ENCODE measurements at places on chromosomes 13 and 19.
A peak's percentile ranks its signal among the peaks of the same experiment; 100 is the strongest.

DNA sequence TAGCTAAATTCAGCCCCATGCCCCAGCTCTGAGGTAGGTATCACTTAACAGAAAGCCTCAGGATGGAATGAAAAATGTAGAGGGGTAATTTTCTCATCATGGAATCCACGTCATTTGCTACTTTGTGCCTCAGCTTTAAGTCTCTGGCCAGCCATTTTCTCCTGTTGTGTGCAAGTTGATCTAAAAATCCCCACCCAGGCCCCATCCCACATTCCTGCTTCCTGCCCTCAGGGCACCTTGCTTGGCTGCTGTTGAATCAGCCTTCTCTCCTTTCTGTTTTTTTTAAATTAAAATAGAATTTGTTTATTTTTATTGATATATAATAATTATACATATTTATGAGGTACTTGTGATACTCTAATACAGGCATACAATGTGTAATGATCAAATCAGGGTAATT lies 179.9 kb upstream of the TSHZ3 start:
- DNase-seq, result no peak
- H3K27ac ChIP-seq, result no peak overlapping the region
- peaks cover 11% of the 10 kb centered on the region for H3K27me3 ChIP-seq
- H3K4me3 ChIP-seq, result no peak overlapping the region
- no peaks in the 10 kb centered on the region for H3K4me1 ChIP-seq

GRCh38 chr19:2010135-2010668 lies 5.3 kb downstream of the BTBD2 start:
- no peak overlapping the region for H3K4me3 ChIP-seq
- no peaks in the 10 kb centered on the region for H3K27me3 ChIP-seq
- peaks cover 2% of the 10 kb centered on the region for H3K4me1 ChIP-seq
- H3K27ac ChIP-seq, result no peak overlapping the region
- peaks cover 16% of the 10 kb centered on the region for H3K36me3 ChIP-seq
- DNase-seq, result no peak

GRCh38 chr19:7928334-7928706 lies 2.4 kb upstream of the CTXN1 start:
- peaks cover 6% of the 10 kb centered on the region for H3K4me1 ChIP-seq
- no peaks in the 10 kb centered on the region for H3K27me3 ChIP-seq
- DNase-seq, result no peak
- H3K27ac ChIP-seq, result no peak overlapping the region

DNA sequence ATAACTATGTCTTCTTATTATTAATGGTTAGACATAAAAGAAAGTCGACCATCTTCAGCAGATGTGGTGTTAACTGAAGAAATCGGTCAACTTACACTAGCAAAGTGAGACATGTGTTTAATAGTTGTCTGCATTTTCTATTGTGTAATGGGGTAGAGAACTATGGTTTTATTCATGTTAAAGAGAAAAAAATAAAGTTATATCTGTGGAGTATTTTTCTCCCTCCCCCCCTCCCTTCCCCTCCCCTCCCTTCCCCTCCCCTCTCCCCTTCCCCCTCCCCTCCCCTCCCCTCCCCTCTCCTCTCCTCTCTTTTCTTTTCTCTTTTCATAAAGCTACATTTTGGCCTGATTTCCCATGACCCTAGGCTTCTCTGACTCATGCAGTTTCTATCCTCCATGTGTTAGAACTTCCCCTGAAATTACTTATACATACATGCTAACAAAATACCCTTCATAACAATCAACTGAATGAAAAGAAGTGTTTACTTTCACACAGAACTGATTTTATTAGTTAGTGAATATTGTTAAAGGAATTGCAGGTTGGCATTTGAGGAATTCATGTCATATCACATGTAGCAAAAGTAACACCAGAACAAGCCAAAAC lies 1431.0 kb upstream of the ATXN8OS start:
- no peaks in the 10 kb centered on the region for H3K4me1 ChIP-seq
- no peaks in the 10 kb centered on the region for H3K36me3 ChIP-seq

- H3K27ac ChIP-seq, result no peak overlapping the region
- no peak for DNase-seq
- H3K4me3 ChIP-seq, result no peak overlapping the region
- H3K4me1 ChIP-seq, result peaks cover 11% of the 10 kb centered on the region
- no peaks in the 10 kb centered on the region for H3K27me3 ChIP-seq
These were observed 31.1 kb upstream of the ATP12A start for GRCh38 chr13:24648983-24649687.

- no peak for DNase-seq
- H3K27ac ChIP-seq, result no peak overlapping the region
- no peaks in the 10 kb centered on the region for H3K36me3 ChIP-seq
- H3K4me3 ChIP-seq, result no peak overlapping the region
These were observed 31.4 kb downstream of the NALCN start for GRCh38 chr13:101384929-101385328.

DNA sequence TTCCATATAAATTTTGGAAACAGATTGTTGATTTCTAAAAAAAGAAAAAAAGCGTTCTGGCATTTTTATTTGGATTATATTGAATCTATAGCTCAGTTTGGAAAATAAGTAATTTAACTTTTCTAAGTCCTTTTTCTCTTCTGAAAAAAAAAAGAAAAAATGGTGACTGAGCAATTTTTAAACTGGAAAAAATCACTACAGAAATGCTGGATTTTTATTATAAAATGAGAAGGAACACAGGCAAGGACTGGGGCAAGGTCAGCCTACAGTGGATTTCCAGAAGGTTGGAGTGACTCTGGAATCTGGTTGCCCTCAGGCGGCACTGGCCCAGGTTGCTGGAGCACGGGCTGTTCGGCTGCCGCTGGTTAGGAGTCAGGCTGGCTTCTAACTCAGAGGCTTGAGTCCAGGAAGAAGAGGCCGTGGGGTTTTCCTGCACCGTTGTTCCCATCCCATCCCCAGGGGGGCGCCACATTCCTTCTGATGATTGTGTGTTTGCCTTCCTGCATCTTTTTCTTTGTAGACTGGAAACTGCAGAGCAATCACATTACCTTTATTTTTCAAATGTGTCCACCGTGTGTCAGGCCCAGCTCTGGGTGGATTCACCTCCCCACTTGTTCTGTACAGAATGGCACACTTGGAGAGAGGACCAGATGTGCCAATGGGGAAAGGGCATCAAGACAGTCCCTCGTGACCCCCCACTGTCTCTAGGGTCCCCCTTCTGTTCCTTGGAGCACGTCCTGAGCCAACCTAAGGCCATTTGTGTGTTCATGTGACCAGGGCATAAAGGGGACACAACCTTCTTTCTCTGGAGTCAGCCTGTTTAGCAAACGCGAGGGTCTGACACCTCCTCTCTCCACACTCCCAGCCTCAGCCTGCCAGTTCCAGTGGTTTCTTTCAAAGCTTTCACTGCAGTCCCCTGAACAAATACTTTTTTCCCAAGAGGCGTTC lies 44.5 kb upstream of the GTF3A start:
- peaks cover 22% of the 10 kb centered on the region for H3K4me1 ChIP-seq
- no peak overlapping the region for H3K4me3 ChIP-seq
- H3K27ac ChIP-seq, result peak overlapping the region; percentile 49
- H3K27me3 ChIP-seq, result peaks cover 12% of the 10 kb centered on the region

DNA sequence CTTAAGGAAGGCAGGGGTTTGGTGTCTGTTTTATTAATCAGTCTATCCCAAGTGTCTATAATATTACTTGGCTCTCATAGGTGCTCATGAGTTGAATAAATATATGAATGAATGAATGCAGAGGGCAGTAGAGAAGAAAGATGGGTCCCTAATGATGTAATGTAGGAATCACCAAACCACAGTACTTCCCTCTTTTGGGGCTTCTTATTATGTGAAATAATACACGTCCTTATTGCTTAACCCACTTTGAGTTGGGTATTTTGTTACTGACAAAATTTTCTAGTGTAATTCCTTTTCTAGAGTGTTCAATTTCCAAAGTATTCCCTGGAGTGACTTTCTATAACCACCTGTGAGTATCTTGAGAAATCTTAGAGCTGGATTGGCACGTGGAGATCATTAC lies 13.2 kb downstream of the KLK5 start:
- H3K4me3 ChIP-seq, result no peak overlapping the region
- peaks cover 47% of the 10 kb centered on the region for H3K27me3 ChIP-seq
- H3K36me3 ChIP-seq, result no peaks in the 10 kb centered on the region
- no peak for DNase-seq

DNA sequence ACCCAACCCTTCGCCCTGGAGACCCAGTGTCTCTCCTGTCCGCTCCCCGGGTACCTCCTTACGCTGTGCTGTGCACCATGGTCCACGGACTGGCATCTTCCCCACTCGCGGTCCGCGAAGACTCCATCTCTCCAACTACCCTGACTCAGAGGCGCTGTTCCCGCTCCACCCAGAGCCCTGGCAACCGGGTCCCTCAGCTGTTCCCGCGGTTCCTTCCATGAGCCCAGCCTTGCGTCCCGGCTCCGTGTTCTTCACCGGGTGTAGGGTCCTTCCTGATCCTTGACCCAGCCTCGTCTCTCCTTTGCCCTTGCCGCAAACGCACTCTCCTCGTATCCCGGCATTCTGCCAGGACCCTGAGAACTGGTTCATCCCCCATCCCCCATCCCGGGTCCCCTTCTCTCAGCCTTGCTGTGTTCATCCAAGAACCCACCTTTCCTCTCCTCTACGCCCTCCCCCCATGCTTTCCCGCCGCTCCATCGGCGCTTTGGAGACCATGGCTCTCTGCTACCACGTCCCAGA lies 664 bp downstream of the ICAM5 start:
- peaks cover 96% of the 10 kb centered on the region for H3K27me3 ChIP-seq
- peak overlapping the region; percentile 21 for H3K4me3 ChIP-seq
- H3K27ac ChIP-seq, result no peak overlapping the region
- peaks cover 7% of the 10 kb centered on the region for H3K4me1 ChIP-seq
- no peaks in the 10 kb centered on the region for H3K36me3 ChIP-seq

GRCh38 chr19:54673222-54673621 lies 10.4 kb downstream of the LILRB4 start:
- H3K27me3 ChIP-seq, result no peaks in the 10 kb centered on the region
- H3K4me1 ChIP-seq, result no peaks in the 10 kb centered on the region

GRCh38 chr19:50959731-50960500 lies 7.1 kb upstream of the KLK5 start:
- no peak overlapping the region for H3K4me3 ChIP-seq
- H3K4me1 ChIP-seq, result no peaks in the 10 kb centered on the region
- H3K27me3 ChIP-seq, result peaks cover 56% of the 10 kb centered on the region
- H3K27ac ChIP-seq, result no peak overlapping the region
- no peak for DNase-seq
- H3K36me3 ChIP-seq, result no peaks in the 10 kb centered on the region

All from progenitor cell of endocrine pancreas (in vitro differentiated cells).